ENCODE measurements at places on chromosomes 2 and 18.

- DNase-seq = no peak
Measured at GRCh38 chr2:168573128-168573903, 117.2 kb downstream of the CERS6 start.

DNA sequence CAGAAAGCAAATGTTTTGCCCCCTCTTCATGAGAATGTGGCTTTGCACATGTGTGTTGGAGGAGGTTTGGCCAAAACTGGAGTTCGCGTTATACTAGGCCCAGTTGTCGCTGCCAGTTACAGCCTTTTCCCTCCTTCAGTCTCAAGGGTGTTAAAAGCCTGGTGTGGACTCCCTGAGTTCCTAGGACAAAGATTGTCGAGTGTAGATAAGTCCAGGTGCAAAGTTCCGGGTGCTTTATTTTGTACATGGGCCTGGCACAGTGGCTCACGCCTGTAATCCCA lies 542 bp upstream of the RNF103 start:
- no peak for DNase-seq

- DNase-seq = no peak
Measured at GRCh38 chr2:48829036-48829435, 73.5 kb upstream of the LHCGR start.

DNA sequence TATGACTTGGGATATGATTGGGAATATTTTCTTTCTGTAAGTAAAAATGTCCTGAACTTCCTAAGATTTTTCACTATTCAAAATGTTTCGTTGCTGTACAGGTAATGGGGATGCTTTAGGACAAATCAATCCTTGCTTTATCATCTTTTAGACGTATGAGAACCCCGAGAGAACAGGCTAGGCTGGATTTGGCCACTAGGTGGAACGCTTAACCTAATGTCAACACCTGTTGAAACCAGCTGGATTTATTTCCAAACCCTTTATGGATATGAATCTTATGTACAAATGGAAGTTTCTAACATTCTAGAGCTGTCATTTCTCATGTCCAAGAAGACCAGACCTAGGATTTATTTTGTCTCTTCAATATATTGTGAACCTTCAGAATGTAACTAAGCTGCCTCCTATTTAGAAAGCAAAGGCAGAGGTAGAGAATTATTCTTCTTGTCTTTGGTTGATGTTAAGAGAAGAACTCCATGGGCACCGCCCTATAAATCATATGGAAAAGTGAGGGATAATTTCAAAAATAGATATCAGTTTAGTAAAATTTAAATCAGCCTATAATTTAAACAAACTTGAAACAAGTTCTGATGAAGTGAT lies 96.7 kb downstream of the PMAIP1 start:
- no peak for DNase-seq

- DNase-seq = peak; percentile 4
Measured at GRCh38 chr2:173149491-173149890, 73.8 kb downstream of the MAP3K20 start.

GRCh38 chr18:56593906-56594305 lies 44.5 kb downstream of the TXNL1 start:
- no peak for DNase-seq

DNA sequence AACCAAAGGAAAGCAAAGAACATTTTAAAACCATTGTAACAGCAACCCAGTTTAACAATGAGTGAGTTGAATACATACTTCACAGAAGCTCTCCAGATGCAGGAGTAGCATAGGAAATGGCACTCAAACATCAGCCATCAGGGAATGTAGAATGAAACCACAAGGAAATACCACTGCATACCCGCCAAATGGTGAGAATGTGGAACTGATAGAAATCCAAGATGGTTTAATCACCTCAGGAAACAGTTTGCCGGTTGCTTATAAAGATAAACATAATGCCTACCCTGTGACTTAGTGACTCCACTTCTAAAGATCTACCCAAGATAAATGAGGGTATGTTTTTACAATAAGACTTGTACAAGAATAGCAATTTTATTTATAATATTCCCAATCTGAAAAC lies 132.0 kb downstream of the GALNT1 start:
- no peak for DNase-seq

GRCh38 chr2:7027956-7028655 lies 110.9 kb downstream of the RNF144A start:
- DNase-seq = no peak

- DNase-seq = no peak
Measured at GRCh38 chr18:44170208-44170880, 510.3 kb upstream of the SETBP1 start.

DNA sequence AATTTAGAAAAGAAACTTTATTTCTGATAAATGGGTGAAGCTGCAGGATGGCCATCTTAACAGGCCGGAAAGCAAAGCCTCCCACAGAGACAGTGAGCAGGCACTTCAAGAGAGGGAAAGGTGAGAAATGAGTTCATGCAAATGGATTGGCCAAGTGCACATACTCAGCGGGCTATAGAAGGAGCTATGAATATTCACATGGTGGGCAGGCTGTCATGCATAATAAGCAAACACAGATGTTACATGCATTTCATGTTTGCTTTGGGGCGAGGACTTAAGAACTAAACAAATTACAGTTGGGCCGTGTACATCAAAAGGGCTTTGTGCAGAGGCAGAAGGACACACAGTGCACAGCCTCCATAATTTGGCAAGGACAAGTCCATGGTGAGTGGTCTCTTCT lies 69.8 kb upstream of the MAL start:
- no peak for DNase-seq

DNA sequence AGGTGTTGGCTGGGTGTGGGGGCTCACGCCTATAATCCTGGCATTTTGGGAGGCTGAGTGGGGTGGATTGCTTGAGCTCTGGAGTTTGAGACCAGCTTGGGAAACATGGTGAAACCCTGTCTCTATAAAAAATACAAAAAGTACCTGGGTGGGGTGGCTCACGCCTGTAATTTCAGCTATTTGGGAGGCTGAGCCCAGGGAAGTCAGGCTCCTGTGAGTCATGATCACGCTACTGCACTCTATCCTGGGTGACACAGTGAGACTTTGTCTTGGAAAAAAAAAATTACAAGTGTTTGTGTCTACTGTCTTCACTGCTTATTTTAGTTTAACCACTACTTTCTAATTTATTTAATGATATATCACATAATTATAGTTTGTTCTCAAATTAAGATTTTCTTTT lies 62.7 kb upstream of the DOCK10 start:
- no peak for DNase-seq

DNA sequence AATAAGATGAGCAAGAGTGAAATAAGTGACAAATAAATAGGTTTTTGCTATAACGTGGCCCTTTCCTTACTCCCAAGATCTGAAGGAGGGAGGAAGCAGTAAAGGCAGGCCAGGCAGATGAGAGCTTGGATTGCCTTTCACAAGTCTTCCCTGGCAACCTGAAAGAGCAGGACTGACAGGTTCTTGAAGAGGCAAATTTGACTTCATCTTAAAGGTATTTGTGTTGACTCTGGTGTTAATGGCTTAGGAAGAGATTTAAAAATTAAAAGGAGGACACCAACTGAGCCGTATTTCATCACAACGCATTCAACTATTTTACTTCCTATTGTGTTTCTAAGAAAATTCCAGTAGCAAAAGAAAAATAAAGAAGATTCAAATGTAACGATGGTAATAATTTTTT lies 3.2 kb downstream of the STRN start:
- DNase-seq = no peak

GRCh38 chr18:63961435-63961980 lies 8.4 kb upstream of the SERPINB8 start:
- no peak for DNase-seq

DNA sequence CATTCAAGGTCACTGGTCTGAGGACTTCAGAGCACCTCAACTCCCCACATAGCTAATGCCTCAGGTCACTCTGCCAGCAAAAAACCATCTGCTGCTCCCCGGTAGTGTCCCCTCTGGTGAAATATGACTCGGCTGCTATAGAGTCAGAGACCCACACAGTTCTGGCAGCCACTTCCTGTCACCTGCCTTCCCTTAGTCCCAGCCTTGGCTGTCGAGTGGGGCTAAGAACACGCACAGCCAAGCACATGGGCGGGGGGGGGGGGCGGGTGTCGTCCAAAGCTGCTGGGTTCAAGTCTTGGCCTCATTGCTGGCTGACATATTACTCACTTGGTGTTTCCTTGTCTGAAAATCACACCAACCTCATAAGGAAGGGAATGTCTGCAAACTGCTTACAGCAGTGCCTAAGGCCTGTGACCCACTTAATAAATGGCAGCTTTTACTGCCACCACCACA lies 37.5 kb downstream of the POLR1A start:
- no peak for DNase-seq

DNA sequence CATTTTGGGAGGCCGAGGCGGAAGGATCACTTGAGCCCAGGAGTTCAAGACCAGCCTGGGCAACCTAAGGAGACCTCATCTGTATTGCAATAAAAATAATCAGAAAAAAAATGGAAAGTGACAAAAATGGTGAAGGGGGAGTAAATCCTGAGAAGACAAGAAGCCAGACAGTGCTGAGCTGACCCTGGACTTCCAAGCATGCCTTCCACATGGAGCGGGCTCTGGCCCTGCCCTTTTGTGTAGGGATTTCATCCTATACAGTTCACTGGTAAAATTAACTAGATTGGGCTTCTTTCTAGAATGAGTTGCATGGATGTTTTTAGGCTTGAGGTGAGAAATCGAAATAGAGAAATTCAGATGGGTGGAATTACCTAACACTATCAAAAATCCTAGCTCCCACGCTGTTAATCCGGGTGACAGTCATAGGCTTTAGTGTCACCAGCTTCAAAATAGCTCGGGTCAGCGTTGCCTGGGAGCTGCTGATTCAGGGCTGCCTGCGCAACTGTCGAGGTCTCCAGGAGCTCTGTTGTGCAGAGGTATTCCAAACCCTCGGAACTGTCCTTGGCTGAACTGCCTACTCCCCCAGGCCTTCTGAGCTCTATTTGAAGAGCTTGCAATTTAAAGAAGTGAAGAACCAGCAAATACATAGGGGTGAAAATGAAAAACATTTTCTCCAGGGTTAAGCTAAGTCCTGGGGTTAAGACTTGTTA lies 21.5 kb upstream of the ZNF532 start:
- DNase-seq = no peak

- no peak for DNase-seq
Measured at GRCh38 chr2:60839126-60839813, 42.1 kb upstream of the REL start.

GRCh38 chr2:55419233-55419678 lies 400 bp downstream of the CCDC88A start:
- DNase-seq = peak; percentile 1

GRCh38 chr2:241123816-241124536 lies 21.9 kb upstream of the MTERF4 start:
- DNase-seq = no peak

DNA sequence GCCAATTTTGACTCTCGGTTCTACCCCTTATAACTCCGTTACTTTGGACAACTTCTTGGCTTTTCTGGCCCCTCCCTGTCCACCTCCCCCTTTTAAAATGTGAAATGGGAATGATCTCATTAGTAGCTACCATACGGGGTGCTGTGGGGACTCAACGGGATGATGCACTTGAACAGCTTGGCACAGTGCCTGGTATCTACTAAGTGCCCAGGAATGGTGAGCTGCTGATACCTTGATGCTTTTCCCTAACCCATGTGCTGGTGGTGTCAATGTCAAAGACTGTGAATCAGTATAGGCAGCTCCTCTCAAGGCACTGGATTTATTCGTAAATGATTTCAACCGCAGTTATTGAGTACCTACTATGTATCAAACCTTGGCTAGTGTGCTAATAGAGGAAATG lies 204.2 kb downstream of the LOXHD1 start:
- DNase-seq = no peak

GRCh38 chr2:158184556-158185343 lies 83.1 kb downstream of the UPP2 start:
- DNase-seq = no peak

GRCh38 chr2:99857867-99858444 lies 284.4 kb downstream of the AFF3 start:
- no peak for DNase-seq

- DNase-seq = no peak
Measured at GRCh38 chr2:72289283-72289682, 141.6 kb upstream of the CYP26B1 start.

DNA sequence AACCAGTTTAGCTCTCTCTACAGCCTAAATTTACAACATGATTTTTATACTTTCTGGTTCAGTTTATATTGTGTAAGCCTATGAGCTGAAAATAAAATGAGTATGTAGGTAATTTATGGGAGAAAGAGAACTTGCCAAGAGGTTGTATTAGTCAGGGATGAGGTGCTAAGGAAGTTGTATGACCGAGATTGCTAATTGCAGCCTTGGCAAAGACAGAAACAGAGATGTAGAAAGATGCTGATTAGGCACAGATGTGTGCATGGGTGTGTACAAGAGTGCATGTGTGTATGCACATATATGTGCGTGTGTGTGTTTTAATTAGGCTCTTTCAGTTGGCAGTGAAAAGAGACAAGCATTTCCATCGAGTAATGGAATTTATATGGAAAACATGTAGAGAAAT lies 213.9 kb downstream of the FBXO15 start:
- no peak for DNase-seq

DNA sequence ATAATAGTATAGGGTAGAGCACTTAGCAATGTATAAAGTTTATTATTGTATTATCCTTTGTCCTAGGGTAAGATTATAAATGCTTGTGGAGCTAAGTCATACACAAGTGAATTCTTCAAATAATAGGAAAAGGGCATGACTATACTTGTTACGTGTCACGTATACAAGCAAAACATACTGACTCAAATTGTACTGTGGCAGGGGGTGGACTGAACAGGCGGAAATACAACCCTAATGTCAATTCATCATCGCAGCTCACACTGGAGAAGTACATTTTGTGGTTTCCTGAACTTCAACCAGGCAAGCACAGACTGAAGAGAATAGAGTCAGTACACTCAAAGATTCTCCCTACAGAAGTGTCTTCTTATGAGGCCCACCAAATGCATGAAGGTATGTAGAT lies 201.0 kb downstream of the MBD2 start:
- DNase-seq = no peak

GRCh38 chr2:138298120-138298814 lies 203.3 kb upstream of the SPOPL start:
- DNase-seq = no peak

DNA sequence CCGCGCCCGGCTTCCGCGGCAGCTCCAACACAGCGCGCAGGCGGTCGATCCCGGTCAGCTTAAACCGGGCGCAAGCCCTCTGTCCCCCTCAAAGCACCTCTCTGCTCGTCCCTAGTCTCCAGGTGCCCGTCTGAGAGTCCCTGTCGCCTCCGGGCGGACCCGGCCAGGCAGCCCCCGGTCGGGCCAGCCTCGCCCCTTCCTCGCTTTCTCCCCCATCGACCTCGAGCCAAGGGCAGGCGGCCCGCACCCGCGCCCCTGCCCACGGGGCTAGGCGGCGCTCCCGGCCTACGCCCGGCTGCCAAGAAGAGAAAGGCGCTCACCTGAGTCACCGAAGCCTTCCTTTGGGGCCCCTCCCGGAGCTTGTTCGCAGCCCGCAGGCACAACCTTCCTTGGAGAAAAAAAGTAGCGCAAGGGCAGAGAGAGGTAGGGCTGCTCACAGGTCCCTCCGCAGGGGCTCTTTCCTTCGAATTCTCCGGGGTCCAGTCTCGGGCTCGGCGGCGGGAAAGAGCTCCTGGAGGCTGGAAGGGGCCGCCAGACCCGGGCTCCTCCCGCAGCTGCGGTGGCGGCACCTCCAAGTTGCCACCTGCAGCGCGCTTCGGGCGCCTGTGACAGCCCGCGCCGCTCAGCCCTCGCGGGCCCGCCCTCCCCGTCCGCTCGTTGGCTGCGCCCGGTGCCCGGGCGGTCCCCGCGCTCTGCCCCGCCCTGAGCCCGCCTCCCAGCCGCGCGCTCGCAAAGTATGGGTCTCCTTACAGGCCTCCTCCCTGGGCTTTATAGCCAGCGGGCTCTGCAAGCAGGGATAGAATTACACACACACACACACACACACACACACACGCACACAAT lies 86.5 kb upstream of the EPB41L3 start:
- DNase-seq = no peak

All from stimulated activated CD8-positive, alpha-beta memory T cell treated with anti-CD3 and anti-CD28 coated beads, Interleukin-15, amount 100 ng/mL, for 24 hours (primary cell).